ENCODE measurements at places on chromosomes 16 and 17.

GRCh38 chr17:17164676-17165075 lies 41.5 kb downstream of the PLD6 start:
- no peak for DNase-seq

GRCh38 chr17:73342050-73342522 lies 30.3 kb upstream of the CDC42EP4 start:
- no peak for DNase-seq

- DNase-seq: no peak
These were observed 13.9 kb upstream of the HES7 start for GRCh38 chr17:8137645-8138373.

- no peak for DNase-seq
These were observed 80.7 kb downstream of the HELZ start for GRCh38 chr17:67164302-67164701.

DNA sequence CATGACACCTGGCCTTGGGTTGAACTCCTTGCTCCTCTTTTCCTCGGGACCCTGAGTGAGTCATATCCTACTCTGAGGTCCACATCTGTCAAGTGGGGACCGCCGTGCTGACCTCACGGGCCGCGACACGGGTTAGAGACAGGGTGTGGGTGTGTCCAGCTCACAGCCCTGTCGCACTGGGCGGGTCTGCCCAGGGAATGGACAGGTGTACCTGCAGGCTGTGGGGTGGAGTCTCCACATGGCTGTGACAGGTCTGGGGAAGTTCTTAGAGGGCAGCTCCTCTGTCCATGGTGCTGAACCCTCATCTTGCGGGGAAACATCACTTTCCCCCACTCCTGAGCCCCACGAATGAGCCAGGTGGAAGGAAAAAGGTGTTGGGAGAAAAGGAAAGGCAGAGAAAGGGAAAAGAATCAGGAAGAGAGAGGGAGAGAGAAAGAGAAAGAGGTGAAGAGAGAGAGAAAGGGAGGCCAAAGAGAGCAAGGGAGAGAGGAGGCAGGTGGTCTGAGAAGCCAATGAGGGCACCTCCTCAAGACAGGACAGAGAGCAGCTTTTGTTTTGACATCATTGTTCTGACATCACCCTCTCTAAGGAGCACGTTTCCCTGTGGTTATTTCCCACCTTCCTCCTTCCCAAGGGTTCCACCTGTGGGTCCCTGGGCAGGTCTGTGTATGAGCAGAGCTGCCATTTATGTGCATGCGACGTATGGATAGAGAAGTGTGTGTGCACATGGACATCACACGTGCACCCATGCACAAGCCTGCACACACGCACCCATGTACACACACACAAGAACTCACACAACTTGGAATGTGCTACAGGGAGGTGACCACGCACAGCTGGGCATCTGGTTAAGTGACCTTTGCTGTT lies 32.6 kb upstream of the CBFA2T3 start:
- no peak for DNase-seq

DNA sequence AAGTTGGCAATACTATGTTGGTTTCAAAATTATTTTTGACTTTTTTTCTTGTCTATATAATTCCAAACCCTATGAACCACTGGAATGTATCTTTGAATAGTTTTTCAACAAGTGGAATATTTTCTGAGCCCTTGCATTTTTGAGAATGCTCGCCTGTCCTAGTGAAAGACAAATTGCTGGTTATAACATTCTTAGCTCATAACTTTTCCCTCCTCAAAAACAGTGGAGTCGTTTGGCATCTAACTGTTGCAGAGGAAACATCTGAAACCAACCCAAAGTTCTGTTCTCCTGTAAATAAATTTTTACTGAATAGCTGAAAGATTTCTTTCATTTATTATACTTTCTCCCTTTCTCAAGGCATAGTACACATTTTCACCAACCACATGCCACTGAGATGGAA lies 11.3 kb upstream of the COX10 start:
- DNase-seq: no peak

DNA sequence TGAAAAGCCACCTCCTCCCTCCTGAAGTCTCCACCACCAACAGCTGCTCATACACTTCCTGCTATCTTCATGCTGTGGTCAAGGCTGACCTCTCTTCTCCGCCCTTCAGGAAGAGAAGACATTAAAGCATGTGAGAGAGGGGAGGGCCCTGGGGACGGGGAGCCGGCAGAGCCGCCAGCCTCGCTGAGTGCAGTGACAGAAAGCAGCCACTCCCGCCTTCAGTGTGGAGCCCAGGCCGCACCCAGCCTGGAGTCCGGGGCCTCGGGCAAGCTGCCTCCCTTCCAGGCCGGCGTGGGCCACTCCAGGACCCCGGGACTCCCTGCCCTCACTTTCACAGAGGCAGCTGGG lies 94.7 kb upstream of the TNRC6C start:
- no peak for DNase-seq

DNA sequence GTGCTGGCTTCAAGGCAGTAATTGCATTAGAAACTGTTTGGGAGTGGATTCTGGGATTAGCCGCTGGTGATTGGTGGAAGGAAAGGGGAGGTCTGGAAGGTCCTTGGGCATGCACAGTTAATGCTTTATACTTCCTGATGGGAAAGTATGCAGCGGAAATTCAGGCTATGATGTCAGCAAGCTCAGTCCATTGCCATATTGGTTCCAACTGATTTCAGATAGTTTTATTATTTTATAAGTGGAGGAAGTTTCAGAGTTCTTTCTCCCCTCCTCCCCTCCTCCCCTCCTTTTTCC lies 8.1 kb upstream of the CMTR2 start:
- DNase-seq: no peak

- no peak for DNase-seq
These were observed 526 bp downstream of the KIAA0513 start for GRCh38 chr16:85027958-85028684.

- no peak for DNase-seq
These were observed 9.1 kb upstream of the TMEM100 start for GRCh38 chr17:55731586-55732250.

DNA sequence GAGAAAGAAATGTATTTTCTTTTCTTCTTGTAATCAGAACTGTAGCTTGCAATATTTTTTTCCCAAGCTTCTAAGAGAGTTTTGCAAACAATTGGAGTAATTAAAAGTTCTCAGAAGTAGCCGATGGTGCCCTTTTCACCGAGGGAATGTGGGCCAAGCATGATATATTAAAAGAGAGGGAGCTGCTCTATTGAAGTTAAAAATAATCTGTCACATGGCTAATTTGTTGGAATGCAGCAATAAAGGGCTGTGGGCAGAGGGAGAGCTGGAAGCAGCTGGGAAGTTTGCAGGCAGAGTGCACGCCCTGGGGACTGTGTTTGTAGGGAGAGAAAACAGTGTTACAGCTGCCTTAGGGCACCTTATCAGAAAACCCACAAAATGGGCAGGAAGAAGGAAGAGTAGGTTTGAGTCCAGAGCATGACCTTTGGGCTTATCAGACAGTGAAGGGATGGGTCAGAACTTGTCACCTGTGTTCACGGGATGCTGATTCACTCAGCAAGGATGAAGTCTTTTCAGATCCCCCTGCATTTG lies 18.5 kb upstream of the TERF2 start:
- DNase-seq: no peak

DNA sequence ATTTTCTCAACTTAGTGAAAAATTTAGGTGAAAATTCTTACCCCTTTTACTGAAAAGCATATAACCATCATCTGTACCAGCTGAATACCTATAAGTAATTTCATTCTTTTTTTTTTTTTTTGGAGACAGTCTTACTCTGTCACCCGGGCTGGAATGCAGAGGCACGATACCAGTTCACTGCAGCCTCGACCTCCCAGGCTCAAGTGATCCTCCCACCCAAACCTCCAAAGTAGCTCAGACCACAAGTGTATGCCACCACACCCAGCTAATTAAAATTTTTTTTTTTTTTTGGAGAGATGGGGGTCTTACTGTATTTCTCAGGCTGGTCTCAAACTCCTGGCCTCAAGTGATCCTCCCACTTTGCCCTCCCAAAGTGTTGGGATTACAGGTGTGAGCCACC lies 33.8 kb downstream of the TUBD1 start:
- DNase-seq: no peak

DNA sequence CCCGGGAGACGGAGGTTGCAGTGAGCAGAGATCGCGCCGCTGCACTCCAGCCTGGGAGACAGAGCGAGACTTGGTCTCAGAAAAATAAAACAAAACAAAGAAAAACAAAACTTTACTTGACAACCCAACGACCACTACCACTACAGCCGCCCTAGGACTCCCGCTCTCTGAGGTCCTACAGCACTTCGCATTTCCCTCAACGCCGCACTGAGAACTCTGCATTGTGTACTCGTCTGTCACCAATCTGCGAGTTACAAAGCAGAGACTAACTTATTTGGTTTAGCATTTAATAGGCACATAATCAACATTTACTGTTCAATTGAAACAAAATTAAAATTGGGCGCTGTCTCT lies 479 bp upstream of the ZNF207 start:
- DNase-seq: no peak

DNA sequence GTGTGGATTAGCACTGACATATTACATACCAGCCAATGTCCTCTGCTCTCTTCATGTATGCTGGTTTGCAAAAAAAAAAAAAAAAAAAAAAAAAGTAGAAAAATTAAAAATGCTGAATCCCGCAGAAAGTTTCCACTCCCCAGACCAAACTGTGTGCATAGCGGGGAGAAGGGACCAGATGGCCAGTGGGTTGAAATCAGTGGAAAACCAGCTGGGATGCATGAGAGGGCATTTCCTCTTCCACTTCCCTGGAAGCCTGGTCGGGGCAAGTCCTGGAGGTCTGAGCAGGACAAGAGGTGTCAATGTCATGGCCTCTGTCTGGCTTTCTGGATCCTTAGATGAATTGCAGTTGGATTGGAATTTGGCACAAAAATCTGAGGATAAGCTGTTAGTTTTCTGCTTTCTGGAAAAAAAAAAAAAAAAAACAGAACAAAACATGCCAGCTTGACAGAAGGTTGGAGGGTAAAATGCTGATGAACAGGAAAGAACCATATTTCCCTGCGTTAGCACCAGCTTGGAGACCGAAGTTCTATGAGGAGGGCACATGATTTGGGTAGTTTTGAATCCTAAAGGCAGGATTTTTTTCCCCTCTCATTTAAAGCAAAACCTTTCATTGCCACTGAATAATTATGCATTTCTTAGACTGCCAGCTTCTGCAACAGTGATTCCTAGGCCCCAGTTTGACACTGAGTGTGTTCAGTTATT lies 941.5 kb upstream of the EEF2KMT start:
- no peak for DNase-seq

- no peak for DNase-seq
These were observed 196.3 kb downstream of the AXIN2 start for GRCh38 chr17:65365169-65365568.

DNA sequence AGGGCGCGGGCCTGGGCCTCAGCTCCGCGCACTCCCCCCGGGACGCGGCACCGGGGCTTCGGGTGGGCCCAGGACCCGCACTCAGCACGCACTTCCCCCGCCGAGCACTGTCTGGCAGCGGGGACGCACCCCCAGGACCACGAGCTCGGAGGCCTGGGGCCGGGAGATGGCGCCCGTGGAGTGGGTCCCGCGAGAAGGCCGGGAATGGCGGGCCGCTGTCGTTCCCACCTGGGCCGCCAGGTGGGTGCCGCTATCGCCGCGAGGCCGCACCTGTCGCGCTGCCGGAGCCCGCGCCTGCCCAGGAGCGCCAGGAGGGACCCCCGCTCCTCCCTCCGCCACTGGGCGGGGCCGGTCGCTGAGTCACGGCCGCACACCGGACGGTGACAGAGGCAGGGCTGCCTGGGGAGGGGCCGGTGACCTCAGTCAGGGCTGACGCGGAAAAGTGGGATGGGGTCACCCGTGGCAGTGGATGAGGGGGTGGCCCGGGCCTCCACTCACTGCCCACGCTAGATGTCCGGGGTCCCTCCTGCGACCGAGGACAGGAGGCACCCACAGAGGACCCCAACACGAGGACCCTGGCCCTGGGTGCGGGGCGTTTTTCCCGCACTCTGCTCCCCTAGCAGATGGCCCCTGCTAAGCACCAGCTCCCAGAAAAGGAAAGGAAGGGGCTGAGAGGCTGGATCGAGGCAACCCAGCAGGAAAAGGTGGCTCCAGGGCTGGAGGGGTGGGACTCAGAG lies 6.9 kb upstream of the ACTG1 start:
- DNase-seq: no peak

DNA sequence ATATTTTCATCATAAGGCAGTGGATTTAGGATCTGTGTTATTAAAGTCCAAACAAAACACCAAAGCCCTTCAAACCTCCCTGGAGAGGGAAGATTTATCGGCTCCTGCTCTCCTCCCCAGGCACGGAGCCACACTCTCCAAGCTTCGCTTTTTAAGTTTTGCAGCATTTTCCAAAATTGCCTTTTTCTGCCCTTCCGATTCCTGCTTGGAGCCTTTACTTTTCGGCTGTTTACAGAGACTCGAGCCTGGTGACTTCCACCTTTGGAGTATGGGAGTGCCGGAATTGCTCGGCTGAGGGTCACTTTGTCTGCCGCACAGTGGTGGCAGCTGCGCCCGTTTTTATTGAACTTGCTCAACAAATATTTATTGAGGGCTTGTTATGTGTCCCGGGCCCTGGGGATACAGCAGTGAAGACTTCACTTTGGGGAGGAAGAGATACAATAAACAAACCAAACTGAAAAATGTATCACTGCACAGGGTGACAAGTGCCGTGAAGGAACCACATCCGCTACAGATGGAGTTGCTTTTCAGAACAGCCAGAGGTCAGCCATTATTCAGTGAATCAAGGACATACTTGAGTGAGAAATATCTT lies 185.5 kb downstream of the NTN1 start:
- no peak for DNase-seq

DNA sequence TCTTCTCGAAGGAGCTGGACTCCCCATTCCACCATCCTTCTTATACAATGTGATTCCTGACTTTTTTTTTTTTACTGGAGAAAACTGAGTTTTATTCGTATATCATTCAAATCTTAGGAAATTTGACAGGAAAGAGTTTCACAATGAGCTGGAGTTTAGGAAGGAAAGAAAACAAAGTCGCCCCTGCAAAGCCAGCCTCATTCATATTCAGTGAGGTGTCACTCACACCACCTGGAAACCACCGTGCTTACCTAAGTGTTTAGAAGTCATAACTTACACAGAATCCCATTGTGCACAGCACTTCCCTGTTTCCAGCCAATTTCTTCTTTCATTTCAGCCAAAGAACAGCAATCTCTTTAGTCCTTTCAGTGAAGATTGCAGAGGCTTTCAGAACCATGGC lies 90.3 kb upstream of the CHMP6 start:
- no peak for DNase-seq

DNA sequence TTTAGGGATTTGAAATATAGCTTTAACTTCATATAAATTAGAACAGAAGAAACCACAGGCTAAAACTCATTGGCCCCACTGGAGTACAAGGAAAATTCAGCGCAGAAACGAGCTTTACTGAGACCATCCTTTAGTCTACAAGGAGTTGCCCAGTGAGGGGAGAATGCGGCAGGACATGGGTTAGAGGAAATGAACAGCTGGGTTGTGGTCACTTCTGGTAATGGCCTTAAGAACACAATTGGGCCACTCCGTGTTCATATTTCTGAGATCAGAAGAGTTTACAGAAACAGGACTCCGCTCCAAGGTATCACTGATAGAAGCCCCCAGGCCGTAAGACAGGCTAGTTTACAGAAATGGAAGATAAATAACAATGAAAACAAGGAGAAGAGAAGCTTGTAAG lies 188.3 kb downstream of the ZFHX3 start:
- no peak for DNase-seq

GRCh38 chr16:30813821-30814189 lies 26.8 kb upstream of the ZNF629 start:
- no peak for DNase-seq

Measured in AG04450 (cell line).